ENCODE measurements at places on chromosomes 6 and 20. TPM values are rescaled to one million over a fixed set of nuclear protein-coding genes. Genes with fewer than 3 reads are reported as not detected.

Gene PGC
- polyA plus RNA-seq: not detected

Gene LYRM2
- polyA plus RNA-seq: 24.3 TPM

Gene DDO
- polyA plus RNA-seq: 0.95 TPM

Gene IER3
- 17.3 TPM for polyA plus RNA-seq

Gene BEND3
- polyA plus RNA-seq: 3.1 TPM

Gene MRAP2
- 26.8 TPM for polyA plus RNA-seq

Gene ADGB
- polyA plus RNA-seq: not detected

Gene GMPR
- polyA plus RNA-seq: 66.8 TPM

Gene SEL1L2
- not detected for polyA plus RNA-seq

Gene MLN
- polyA plus RNA-seq: not detected

Gene RAB23
- 11.2 TPM for polyA plus RNA-seq

Gene ERVFRD-1
- polyA plus RNA-seq: 0.15 TPM

Gene PTK6
- 0.34 TPM for polyA plus RNA-seq

Gene TSPYL4
- 15.1 TPM for polyA plus RNA-seq

Gene MEP1A
- polyA plus RNA-seq: not detected

Gene CDH4
- 1.2 TPM for polyA plus RNA-seq

Gene OR12D1
- not detected for polyA plus RNA-seq

Gene ELOVL2
- 1.9 TPM for polyA plus RNA-seq

Gene ATXN1
- 14.7 TPM for polyA plus RNA-seq

Gene REM1
- polyA plus RNA-seq: 5.8 TPM

Gene CRISP2
- not detected for polyA plus RNA-seq

Gene FBXO5
- 12.3 TPM for polyA plus RNA-seq

Gene LY6G6F
- not detected for polyA plus RNA-seq

Gene THBS2
- 33.9 TPM for polyA plus RNA-seq

Gene CASS4
- 7.0 TPM for polyA plus RNA-seq

Gene LY6G5C
- polyA plus RNA-seq: 2.7 TPM

Gene RIMS4
- polyA plus RNA-seq: 7.6 TPM

Gene CD24
- polyA plus RNA-seq: 10.1 TPM

Gene FAM217A
- polyA plus RNA-seq: 0.96 TPM

Gene OR2B6
- polyA plus RNA-seq: not detected

Gene PCK1
- 0.24 TPM for polyA plus RNA-seq

Gene FAM209B
- 0.27 TPM for polyA plus RNA-seq

Gene SYNGAP1
- 28.1 TPM for polyA plus RNA-seq

Gene TFAP2D
- polyA plus RNA-seq: not detected

Gene PHACTR1
- 7.0 TPM for polyA plus RNA-seq

Gene GINM1
- 42.0 TPM for polyA plus RNA-seq

Gene ARG1
- 0.44 TPM for polyA plus RNA-seq

Gene ESR1
- polyA plus RNA-seq: 3.0 TPM

Gene HNF4A
- not detected for polyA plus RNA-seq

Gene TPBG
- polyA plus RNA-seq: 9.4 TPM

Gene UNC5CL
- polyA plus RNA-seq: 3.1 TPM

Gene BMP6
- 0.82 TPM for polyA plus RNA-seq

Gene CRISP3
- 0.28 TPM for polyA plus RNA-seq

Gene BTN1A1
- polyA plus RNA-seq: 0.22 TPM

Gene SNAP25
- polyA plus RNA-seq: 3.6 TPM

Gene C2
- 3.0 TPM for polyA plus RNA-seq

Gene B3GAT2
- polyA plus RNA-seq: 1.3 TPM
